ACHN (cell line): ENCODE measurements at places on chromosomes 6 and 20.

- no peak for DNase-seq
Observed at GRCh38 chr20:53691060-53691810, 97.6 kb upstream of the ZNF217 start.

DNA sequence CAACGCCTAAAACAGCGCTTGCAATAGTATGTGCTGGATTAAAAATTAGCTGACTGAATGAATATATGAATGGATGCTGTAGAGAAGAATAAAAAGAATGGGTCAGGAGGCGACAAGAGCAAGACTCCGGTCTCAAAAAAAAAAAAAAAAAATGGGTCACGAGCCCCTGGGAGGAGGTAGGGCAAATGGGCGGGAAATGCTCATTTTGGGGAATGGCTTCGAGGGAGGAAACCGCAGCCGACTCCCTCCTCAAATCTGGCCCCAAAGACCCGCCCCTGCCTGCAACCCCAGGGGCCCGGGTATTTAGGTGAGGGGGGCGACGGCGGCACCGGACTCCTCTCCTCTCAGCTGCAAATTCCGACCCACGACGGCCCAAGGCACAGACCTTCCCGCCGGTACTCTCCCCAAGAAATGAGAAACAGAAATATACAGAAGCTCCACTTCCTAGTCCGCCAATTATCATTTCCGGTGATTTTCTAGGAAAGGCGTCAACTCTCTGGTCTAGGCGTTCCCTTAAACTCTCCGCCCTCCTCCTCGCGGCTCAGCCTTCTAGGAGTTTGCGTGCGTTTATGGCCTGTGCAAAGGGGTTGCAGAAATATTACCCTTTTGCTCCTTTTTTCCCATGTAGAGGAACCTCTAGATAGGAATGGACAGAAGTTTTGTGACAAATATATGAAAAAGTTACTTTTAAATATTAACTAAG, at the start of gene ZNF311:
TSS of gene ZNF311 (minus strand) at position 133 of the 703 bp plus-strand sequence. CDS start 1,361 bp downstream, outside the sequence.
- peak; percentile 76 for DNase-seq

DNA sequence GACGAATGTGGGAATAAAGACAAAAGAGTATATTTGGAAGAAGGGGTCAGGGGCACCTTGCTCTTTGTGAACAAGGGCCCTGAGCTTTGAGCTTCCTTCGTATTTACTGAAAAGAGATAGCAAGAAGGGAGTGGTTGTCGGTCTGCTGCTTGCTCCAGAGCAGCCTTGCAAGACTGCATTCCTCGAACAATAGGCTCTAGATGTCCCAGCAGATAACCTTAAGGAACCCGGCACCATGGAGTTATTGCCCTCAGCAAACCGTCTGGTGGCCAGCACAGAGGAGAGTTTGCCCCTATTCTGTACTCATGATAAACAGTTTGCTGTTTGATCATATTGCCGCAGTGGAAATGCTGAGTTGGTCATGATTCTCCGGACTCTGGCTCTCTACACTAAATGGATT, 22.7 kb downstream of the HLA-DRB1 start:
- no peak for DNase-seq

DNA sequence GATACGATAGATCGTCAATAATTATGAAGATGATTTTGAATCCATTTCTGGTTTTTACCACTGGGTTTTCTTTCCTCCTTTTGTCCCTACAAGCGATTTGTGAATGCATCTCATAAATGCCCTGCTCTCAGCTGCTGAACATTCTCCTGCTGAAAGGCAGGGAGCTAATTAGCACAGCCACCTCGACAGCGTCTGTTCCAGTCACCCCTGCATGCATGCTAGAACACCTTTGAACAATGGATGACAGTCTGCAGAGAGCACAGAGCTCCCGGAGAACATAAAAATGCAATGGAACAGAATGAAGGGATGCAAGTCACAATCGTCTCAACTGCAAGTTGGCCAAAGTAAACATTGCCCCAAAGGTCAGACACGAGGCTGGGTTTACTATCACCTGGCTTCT, 105.8 kb downstream of the SLC35B3 start:
- DNase-seq = no peak

DNA sequence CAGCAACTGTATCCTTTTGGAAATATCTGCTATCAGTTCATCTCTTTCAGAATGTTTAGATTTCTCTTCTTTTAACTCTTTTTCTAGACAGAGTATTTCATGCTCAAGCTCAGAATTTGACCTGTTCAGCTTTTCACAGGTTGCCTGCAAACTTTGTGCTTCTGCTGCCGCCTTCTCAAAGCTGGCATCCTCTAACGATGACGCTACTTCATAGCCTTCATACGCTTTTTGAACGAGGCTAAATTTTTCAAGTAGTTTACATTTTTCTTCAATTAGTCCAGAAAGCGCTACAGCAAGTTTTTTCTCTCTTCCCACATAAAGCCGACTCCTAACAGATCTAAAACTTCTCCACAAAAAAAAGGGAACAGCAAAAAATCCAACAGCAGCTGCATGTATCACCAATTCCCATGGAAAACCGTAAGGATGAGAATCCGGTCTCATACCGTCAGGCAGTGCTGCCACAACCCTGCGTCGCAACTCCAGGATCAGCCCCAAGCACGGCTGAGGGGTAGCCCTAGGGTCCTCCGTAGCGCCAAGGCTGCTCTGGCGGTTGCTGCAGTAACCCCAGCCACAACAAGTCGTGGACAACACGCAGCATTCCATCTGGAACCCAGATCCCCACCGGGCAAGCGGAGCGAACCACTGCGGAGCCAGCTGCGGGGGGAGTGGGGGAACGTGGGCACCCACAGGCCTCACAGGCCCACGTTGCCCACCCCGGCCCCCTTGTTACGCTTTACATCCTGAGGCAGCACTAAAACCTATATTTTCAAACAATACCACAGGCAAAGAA, 30.6 kb downstream of the DACT2 start:
- DNase-seq = no peak

- no peak for DNase-seq
Observed at GRCh38 chr6:148064406-148065134, 278.1 kb upstream of the SASH1 start.

DNA sequence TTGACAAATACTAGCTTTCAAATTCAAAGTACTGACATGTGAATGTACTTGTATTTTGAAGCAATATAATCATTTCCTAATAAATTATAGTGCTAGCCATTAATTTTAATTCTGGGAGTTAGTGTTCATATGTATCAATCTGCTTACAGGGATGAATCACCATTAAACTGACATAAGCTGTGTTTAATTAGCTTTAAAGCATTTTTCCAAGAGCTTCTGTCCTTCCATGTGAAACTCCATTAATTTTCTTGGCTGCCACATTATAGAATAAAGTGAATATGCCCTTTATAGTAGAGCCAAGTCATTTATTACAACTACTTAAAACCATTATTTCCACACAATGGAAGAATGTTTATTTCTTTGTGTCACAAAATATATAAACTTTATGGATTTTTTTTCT, 150.8 kb downstream of the COL21A1 start:
- no peak for DNase-seq

- DNase-seq = no peak
Observed at GRCh38 chr6:115271434-115271833, 789.3 kb downstream of the FRK start.

DNA sequence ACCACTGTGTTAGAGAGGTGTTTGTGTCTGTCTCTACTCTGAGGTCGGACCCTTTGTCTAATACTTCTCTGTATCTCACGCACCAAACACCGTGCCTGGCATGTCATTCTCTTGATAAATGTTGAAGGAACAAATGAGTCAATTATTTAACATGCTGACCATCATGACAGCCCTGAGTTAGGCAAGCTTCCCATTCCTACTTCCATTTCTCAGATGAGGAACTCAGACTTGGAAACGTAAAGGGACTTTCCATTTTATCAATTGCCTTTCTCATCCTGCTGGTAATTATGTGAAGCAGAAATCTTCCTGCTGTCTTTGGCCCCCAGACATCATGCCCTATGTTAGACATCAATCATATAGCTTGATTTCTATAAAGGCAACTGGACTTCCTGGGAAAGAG, 227.0 kb upstream of the ECI2 start:
- no peak for DNase-seq

- no peak for DNase-seq
Observed at GRCh38 chr6:14254505-14254904, 136.9 kb downstream of the CD83 start.

DNA sequence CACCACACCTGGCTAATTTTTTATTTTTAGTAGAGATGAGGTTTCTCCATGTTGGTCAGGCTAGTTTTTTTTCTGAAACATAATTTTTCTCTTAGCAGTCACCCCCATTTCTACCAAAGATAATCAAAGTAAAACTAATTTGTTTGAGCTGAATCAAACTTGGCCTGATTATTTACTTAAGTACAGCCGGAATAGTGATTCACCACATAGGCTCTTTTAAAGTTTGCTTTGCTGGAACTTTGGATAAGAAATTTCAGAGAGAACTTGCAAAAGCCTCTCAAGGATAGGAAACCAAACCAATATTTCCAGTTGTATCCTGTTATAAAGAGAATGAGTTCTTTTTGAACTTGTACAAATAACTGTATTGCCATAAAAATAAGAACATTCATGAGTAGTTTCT, 105.0 kb upstream of the SYNCRIP start:
- DNase-seq = no peak

GRCh38 chr6:77462359-77463307, 658 bp downstream of the HTR1B start:
- DNase-seq = no peak

DNA sequence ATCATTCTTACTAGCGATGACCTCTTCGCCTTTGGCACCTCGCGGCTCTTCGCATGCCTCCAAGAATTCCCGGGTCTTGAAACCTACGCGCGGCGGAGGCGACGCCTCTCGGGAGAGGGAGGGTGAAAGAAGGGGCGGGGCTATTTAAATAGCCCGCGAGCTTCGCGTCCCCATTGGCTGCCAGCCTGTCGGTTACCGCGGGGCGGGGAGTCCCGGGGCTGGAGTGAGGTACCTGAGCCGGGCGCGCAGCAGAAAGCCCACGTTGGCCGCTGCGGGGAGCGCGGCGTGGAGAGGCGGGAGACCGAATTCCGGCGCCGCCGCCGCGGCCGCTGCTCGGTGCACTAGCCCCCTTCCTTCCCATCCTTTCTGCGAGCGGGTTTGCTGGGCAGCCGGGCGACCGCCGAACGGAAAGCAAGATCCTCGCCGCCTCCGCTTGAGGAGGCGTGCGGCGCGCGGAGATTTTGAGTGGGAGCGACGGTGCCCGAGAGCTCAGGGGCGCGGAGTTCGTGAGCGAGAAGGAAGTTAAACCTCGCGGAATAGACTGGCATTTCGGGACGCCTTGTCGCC, at the start of gene BMP6:
TSS of gene BMP6 (plus strand) at position 251 of the 567 bp plus-strand sequence. CDS start 857 bp downstream, outside the sequence.
- peak; percentile 87 for DNase-seq

- no peak for DNase-seq
Observed at GRCh38 chr6:138631566-138631965, 132.3 kb upstream of the NHSL1 start.

- DNase-seq = peak; percentile 36
Observed at GRCh38 chr20:4613718-4614620, 107.7 kb upstream of the PRND start.

DNA sequence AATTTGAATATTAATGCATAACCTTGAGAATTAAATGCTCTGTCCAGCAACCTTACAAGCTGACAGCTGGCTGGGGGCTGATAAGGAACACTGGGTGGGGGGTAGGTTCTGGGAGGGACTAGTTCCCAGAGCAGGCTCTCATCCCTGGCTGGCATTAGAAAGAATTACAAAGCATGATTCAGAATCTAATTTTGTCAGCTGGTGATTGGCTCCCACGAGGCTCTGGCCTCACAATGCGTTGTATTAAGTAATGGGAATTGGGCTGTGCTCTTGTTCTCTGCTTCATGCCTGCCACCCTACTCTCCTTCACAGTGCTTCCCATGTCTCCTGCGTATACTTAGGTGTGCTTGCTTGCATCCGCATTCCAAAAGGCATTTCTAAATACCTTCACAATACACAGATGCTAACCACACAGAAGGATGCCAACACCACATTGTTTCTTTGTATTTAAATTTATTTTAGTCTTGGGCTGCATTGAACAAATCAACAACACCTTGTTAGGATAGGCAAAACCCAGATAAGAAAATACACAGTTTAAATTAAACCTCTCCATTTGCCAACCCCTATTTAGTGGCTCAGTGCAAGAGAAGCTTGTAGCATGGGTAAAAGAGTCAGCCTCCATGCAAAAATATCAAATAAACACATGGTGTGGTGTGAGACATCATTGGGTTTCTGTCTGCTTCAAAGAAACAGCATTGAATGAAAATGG, 434.5 kb upstream of the JAG1 start:
- no peak for DNase-seq

DNA sequence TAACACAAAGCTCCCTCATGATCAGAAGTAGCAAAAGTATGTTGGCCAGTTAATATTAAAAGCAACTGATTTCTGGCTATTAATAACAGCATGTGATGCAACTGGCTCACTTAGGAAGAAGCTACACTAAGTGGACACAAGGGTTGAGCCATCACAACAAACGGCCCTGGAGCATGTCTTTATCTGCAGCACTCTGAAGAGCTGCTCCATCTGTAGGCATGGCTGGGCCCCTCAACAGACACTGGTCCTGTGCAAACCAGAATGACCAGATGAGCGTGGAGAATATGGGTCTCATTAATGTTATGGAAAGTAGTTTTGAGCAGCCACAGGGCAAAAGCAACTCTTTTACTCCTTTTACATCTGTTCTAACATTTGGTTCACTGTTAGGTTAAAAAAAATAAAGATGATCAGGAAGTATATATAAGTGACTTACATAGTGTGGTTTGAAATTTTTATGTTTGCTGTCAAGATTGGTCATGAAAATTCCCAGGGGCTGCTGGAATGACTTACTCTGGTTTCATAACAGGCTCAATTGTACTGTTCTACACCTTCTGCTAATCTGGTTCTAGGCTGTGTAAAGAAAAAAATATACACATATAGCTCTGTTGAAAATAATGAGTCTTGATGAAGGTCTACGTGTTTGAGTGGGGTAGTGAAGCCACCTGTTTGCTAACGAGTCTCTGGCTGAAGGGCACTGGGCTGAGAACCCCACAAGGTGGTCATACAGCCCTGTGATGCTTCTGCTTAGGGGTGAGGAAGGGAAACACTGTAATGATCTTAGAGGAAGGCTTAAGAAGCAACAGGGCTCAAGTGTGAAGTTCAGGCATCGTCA, 58.1 kb downstream of the INSM1 start:
- DNase-seq = no peak

DNA sequence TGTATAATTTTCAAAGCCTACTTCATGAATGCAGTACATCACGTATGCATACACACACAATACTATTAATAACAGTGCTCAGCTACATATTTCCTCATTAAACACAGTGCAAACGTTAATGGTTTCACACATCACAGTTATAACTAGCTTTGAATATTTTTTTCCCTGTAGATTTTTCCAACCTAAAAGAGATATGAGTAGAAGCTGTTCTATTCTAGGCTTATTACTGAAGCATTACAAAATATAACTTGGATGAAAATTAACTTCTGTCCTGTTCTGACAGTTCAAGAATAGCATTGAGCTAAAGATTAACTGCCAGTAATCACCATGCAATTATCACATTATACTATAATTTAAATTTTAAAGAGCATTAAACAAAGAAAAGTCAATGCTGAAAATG, 6.2 kb downstream of the LMBRD1 start:
- DNase-seq = no peak

- DNase-seq = no peak
Observed at GRCh38 chr6:71446470-71446869, 157.9 kb downstream of the OGFRL1 start.
